Bone marrow (tissue), 2 donors: ENCODE measurements at places on chromosomes 13 and 19.

DNA sequence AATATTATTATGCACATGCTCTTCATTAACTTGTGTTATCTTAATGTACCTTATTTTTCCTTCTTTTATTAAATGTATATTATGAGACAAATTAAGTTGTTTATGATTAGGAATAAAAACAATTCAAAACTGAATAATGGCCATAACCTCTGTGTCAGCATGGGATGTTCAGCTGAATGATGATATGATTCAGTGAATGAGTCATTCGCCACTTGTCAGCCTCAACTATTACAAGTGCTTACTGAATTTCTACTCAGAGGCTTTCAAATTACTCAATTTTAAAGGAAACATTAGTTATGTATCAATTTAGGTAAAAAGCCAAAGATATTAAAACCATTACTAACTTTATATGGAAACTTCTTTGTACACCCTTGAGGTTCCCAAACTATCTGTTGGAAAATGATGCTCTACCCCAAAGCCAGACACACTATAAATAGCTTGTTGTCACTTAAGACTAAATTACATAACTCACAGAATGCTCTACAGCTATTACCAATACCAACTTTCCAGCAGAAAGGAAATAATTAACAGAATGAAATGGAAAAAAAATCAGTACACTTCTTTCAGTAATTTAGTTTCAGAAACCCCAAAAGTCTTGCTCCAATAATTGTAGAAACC, 14.4 kb downstream of the LIG4 start:
- no peak for DNase-seq

- no peak for DNase-seq
These were observed 805.6 kb upstream of the ARGLU1 start for GRCh38 chr13:107373551-107373950.

GRCh38 chr19:6527893-6528543, 2.8 kb upstream of the TNFSF9 start:
- DNase-seq: no peak

DNA sequence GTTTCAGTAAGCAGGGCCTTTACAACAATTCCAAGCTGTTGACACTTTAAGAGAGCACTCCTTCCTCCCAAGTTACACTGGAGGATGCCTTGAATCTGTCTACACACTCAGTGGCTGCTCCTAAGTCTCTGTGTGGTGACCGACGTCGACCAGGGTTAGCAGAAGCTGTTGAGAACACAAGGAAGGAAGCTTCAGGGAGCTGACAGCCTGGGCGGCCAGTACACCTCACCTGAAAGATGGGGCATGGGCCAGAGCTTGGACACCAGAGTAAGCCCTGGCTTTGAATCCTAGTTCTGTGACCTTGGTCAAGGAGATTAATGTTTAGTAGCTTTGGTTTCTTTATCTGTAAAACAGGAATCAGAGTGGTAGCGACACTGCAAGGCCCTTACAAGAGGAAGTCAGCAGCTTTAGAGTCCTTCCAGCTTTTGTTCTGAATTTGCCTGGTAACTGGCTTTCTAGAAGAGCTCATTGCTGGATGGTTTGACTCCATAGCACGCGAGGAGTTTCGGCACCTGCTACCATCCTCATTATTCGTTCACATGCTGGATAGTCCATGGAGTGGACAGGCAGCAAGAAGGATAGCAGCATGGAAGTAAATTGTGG, 214.2 kb downstream of the FGF9 start:
- DNase-seq: no peak

- no peak for DNase-seq
These were observed 503.1 kb downstream of the FOXO1 start for GRCh38 chr13:40163066-40164000.

DNA sequence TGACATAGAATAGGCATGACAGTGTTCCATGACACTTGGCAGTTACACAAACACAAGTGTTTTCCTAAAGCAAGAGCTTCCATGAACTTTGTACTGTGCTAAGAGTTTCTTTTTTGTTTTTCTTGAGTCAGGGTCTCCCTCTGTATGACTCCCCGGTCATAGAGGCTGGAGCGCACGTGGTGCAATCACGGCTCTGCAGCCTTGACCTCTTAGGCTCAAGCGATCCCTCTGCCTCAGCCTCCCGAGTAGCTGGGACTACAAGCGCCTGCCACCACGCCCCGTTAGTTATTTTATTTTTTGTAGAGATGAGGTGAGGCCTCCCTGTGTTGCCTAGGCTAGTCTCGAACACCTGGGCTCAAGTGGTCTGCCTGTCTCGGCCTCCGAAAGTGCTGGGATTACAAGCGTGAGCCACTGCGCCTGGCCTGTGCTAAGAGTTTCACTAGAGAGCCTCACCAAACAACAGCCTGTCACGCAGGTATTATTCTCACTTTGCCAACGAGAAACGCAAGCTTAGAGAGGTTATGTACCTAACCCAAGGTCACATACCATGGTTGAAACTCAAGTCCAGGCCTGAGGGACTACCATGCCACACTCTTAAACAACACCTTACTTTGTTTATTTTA, 355.9 kb downstream of the KLF12 start:
- DNase-seq: no peak

DNA sequence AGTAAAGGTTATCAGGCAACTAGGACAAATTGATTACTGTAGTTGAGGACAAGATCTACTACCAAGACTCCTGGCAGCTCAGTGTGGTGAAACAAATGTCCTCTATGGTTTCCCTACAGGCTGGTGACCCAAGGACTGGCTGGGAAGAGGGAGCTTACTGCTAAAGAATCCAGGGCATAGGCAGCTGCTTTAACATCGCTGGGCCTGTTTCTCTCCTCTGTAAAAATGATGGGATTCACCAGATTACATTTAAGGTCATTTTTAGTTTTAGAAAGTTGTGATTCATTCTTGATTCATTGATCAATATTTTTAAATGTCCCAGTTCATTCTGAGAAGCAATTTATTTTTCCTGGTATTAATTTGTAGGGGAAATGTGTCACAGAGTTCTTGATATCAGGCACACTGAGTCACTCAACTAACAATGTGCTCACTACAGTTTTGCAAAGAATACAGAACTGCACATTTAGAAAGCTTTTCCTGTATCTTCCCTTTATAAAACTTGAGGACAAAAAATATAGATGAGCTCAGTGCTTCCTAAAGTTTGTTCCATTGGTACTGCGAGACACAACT, 19.6 kb upstream of the FAM124A start:
- DNase-seq: no peak

DNA sequence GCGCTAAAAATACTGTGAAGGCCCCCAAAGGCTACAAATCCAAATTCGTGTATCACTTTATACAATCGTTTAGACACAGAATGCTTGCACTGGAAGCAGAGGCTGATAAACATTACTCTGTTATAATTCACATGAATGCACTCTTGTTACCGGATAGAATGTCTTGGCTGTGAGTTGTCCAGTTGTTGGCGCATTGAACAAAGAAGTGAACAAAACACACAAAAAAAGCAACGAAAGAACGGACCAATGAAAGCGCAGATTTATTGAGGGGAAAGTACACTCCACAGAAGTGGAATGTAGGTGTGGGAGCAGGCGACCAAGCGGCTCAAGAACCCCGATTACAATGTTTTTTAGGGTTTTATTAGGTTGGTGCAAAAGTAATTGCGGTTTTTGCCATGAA, 529 bp upstream of the ZNF418 start:
- DNase-seq: no peak

DNA sequence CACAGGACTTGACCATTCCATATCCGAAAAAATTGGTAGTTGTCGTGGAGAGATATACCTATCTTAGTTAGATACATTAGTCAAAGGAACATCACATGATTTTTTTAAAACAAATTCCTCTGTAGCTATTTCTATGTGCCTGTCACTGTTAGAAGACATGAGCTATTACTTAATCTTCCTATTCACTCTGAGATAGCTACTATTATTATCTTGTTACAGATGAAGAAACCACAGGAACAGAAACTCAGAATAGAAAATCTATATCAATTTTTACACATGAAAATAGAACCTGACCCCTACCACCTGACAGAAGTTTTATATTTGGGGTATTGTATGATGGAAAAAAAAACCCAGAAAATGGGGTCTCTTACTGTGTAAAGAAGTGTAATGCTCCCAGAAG, 68.9 kb upstream of the TDRD3 start:
- no peak for DNase-seq

DNA sequence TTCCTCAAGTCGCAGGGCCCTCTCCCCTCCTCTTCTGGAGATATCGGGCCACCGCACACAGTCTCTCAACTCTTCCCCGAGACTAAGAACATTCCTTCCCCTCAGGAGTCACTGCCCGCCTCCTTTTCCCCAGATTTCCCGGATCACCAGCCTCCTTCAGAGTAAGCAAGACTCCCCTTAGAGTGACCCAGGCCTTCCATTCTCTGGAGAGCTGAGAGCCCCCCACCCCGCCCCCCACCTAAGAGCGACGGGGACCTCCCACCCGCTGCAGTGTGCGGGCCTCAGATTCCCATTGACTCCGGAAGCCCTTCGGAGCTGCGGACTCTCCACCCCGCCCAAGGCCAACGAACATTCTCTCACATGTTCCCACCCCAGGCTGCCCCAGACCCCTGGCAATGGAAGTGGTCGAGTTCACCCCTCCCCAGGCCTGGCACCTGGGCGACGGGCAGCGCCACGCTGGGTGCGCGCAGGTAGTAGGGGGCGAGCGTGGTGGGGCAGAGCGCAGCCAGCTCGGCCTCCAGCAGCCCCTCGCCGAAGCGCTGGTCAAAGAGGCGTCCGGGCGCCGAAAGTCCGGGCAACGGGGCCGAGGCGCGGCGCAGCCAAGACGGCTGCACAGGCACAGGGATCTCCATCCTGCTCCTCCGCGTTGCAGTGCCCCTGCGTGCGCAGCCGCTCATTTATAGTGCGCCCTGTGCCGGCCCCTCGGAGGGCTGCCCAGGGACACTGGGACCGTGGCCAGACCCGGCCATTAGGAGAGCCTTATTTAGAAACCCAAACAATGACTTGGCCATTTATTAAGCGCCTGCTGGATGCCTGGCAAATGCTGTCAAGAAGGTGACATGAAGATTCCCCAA, at the start of gene HSPB6:
Gene HSPB6 (minus strand): TSS at position 653 of the 854 bp plus-strand sequence. CDS start 21 bp downstream, at position 632.
- no peak for DNase-seq

DNA sequence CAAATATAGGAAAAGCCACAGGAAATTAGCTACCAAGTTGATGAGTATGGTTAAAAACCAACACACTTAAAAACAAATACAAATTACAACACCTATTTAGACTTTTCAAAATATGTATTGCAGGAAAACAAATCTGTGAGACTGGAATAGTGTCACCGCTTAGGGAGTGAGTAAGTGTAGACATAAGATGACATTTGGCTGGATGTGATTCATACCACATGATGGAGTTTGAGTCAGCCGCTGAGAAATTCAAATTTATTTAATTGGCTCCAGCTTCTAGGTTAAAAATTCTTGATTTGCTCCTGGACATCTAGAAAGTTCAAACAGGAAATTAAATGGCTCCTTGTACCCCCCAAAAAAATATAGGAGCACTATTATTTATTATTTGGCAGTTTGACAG, 531.7 kb downstream of the SLITRK1 start:
- DNase-seq: no peak

GRCh38 chr19:38400361-38400760, 2.5 kb upstream of the FAM98C start:
- no peak for DNase-seq

- no peak for DNase-seq
These were observed 44.5 kb downstream of the SCEL start for GRCh38 chr13:77579959-77580358.

DNA sequence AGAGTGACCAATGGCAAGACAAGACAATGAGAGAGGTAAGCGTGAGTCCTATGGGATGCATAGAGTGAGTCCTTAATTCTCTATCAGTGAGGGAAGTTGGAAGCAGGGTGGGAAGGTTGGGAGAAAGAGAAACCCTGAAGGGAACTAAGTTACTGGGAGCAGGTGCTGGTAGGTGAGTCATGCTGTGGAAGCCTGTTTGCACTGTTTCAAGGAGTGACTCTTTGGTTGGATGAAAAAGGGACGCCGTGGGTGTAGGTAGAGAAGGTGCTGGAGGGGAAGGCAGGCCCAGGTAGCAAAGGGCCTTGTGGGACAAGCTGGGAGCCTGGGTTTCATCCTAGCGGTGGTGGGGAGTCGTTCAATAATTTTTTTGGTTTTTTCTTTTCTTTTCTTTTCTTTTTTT, 21.9 kb downstream of the IGFL1 start:
- DNase-seq: no peak

GRCh38 chr19:14731200-14731599, 41.4 kb downstream of the ZNF333 start:
- DNase-seq: no peak

GRCh38 chr19:45467115-45467455, 711 bp upstream of the FOSB start:
- DNase-seq: no peak
